Effector memory CD4-positive, alpha-beta T cell (primary cell): ENCODE measurements at places on chromosomes 12 and 14.

DNA sequence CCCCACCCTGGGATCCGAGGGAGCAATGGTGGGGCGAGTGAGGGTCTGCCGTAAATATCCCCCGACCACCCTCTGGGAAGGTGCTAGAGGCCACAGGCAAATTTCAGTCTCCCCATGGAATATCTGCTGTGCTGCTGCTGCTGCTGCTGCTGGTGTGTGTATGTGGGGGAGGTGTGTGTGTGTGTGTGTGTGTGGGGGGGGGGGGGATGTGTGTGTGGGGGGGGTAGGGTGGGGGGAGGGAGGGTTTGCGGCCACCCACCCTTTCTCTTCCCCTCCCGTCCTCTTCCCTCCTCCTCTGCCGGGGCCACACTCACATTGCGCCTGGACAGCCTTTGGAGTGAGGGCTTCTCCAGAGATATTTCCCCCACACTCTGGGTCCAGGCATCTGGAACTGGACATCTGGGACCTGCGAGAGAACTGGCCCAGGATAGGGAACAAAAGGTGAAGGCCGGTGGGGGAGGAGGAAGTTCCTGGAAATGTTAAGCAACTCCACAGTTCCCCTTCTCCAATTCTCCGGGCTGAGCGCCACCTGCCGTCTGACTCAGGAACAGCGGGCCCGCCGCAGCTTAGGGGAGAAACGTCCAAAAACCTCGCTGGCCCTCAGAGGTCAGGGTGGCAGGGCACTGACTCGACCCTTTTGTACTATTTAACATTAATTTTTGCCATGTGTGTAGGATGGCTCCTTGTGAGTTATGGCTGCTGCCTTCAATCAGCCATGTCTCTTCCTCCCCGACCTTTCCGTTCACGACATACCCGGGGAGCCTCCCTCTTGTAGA is at the start of gene C1RL:
TSS of gene C1RL (minus strand) at position 419 of the 776 bp plus-strand sequence. CDS start at position 385, 34 bp downstream.
- peak; percentile 70 for DNase-seq

GRCh38 chr14:42517806-42518500 is 911.3 kb downstream of the LRFN5 start:
- no peak for DNase-seq

DNA sequence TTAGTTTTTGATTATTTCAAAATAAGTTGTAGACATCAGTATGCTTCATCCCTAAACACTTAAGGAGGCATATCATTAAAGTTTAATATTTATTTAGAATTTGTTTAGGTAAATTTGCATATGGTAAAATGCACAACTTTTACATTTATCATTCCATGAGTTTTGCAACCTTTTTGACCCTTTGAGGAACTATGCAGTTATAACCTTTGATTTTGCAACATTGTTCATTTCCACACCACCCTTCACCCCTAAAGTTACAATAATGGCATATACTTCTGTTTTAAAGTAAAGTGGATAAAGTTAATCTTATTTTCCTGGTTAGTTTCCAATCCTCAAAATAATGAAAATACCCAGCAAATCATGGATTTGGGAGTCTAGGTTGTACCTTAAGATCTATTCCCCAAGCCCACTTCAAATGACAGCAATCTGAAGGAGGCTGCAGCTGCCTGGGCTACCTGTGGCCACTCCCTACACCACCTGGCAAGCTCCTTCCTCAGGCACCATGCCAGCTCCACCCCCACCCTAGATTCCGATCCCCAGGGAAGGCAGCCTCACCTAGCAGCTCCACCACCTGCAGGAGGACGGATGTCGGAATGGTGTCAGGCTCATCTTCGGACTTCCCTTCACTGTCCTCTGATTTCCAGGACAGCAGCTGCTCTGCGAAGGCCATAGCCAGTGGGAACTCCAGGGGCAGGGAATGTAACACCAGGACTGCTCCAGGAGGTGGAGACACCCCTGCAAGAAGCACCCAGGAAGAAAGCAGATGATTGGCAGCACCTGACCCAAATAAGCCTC is 65.1 kb downstream of the TRAFD1 start:
- DNase-seq, result no peak

- DNase-seq, result no peak
These were observed 19.6 kb downstream of the DLK1 start for GRCh38 chr14:100746326-100746725.

GRCh38 chr14:45251912-45252311 is 1.1 kb downstream of the MIS18BP1 start:
- DNase-seq, result no peak

GRCh38 chr12:66187821-66188220 is 1.2 kb upstream of the IRAK3 start:
- DNase-seq, result no peak

DNA sequence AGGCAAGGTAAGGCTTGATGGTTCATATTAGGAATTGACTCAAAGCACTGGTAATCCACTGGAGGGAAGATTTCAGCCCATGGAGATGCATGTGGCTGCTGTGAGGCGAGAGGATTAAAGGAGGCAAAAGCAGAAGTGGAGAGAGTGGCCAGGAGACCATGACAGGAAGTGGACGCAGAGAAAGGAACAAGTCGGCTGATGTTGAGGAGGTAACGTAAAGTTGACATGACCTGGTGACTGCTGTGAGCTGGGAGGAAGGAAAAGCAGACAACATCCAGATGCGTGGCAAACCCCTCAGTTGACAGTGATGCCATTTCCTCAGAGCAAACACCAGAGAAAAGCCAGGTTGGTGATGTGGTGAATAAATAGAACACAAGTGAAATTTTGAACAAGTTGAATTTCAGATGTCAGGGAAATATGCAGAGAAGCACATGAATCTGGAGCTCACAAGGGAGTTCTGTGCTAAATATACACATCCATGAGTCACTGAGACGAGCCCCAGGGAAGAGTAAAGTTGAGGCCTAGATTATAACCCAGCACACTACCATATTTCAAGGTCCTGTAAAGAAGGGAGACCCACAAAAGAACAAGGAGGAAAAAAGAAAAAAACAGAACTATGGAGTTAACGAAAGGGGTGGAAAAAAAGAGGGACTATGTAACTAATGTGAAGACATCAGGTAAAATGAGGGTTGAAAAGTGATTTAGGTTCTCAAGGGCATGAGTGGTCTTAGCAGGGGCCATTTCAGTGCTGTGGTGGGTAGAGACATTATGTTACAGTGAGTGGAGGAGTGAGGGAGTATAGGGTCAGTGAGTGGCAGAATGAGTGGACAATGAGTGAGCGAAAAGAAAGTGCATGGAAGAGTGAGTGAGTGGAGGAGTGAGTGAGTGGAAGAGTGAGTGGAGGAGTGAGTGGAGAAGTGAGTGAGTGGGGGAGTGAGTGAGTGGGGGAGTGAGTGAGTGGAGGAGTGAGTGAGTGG is 61.6 kb upstream of the GZMB start:
- DNase-seq, result no peak

- DNase-seq, result no peak
These were observed 105.7 kb downstream of the NT5DC3 start for GRCh38 chr12:103735291-103735690.

DNA sequence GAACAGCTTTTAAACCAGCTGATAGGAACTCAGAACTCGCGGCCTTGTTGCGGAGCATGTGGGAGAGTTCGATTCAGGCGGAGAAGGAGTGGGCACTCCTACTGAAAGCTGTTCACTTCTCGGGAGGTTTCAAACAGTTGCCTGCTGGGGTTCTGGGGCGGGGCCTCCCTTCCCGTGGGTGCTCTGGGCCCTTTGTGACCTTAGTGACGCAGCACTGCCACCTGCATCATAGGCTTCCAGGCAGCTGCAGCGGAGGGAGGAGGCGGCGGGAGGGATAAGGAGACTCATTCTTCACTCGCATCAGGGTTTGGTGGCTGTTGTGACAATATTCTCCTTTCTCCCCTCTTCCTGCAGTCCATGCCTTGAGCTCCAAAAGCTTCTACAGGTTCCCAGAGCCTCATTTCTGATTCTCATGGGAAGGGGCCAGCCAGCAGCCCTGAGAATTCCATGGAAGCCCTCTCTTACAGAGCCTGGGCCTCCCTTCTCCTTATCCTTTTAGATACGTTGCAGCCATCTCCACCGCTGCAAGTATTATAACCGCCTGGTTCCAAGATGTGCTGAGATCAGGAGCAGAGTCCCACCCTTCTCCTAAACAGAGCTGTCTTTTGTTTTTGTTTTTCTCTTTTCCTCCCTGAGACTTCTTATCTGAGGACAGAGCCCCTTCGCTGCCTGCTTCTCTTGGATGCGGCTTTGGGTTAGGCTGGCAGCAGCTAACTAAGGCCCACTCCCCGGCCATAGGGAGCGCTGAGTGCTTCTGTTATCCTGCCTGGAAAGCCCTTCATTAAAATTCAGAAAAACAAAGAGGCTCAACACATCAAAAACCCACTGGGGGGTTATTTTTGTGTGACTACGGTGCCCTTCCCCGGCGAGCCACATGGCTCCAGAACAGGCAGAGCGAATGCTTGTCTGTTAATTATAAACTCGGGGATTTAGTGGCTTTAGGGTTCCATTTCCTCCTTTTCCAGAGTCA is 67.6 kb upstream of the GPATCH2L start:
- no peak for DNase-seq

DNA sequence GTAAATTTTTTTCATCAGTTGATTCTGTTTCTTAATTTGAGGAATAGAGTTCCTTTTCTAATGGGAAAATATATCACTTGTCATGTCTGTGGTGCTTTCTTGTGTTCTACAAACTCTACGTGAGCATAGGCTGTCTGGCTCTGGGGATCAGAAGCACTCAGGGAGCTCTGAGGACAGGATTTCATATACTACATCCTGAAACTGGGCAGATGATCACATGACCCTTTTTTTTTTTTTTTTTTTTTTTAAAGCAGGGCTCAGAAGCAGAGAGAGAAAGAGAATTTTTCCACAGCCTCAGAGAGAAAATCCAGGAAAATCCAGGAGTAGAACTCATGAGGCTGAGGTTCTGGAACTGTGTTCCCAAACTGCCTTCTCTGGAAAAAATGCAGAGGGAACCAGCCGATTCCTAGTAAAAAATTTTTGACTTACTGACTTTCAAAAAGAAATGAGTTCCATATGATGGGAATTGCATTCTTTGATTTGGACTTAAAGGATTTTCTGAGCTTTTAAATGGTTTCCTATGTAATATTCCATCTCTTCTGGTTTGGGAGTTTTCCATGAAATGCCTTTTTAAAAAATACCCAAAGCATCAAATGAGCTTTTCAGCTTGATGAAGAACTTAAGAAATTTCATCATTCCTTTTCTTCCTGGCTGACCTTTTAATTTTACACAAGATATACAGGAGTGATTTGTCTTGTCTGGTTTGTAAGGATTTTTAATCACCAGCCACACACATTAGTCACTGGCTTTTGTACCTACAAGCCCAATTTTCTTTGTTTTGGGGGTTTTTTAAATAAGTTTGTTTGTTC is 183.1 kb upstream of the HIF1A start:
- DNase-seq, result no peak

DNA sequence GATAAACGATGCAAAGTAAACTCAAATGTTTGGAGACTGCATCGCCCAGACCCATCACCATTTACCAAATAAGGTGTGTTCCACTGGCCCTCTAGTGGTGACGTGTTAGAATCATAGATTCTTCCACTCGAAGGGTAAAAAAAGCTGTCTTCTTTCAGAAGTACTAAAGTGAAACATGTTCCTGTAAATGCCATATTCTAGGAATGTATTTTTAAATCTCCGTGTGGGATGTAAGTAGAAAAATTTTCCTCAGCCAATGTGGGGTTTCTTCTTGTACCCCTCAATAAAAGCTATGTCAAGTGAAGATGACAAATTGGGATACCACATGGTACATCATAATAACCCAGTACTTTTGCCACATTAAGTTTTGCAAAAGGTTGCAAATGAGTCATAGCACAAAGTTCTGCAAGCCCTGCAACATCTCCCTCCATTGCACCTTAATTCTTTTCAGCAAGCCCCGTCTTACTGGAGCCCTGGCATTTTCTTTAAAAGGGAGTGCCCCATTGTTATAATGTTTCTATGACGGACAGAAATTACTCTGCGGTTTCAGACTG is 100.8 kb downstream of the CCER1 start:
- DNase-seq, result no peak

- no peak for DNase-seq
These were observed 38.0 kb downstream of the LTBP2 start for GRCh38 chr14:74574090-74574433.

DNA sequence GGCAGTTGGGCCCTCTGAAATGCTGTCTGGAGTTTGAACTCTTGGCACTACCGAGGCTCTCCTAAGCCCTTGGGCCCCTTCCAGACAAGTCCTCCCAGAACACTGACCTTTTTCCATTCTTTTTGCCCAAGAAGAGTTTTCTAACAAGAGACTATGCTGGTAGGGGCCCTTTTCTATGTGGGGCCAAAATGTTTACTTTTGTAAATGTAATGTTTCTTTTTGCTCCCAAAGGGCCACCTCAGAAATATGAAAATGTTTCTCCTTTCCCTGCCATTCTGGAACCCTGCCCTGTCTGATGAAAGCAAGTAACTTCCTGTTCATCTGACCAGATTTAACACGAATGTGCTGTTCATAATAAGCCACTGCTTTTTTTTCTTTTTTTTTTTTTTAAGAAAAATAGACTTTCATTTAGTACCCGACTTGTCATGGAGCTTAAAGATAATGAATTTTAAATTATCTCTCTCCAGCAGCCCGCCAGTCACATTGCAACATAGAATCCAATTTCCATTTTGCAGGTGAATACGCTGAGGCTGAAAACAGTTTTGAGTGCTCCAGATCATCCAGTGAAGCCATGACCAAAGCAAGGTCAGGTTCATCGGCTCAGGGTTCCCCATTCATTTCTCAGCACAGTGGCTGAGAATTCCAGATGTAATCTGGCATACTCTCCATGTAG is 169.9 kb downstream of the DPF3 start:
- DNase-seq, result no peak

- DNase-seq, result no peak
These were observed 18.3 kb upstream of the VSX2 start for GRCh38 chr14:74220991-74221390.

DNA sequence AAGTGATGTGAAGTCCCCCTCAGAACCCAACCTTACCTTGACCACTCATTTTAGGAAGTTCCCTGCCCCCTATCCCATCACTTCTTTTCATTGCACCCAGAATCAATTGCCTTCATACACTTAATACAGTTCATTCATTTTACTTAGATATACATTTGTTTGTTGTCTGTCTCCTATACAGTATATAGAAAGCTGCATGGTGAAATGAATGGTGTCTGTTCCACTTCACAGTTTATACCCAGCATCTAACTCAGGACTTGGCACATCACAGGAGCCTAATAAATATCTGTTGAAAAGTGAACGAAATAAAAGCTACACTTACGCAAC is 38.3 kb upstream of the TXNRD1 start:
- DNase-seq, result no peak

GRCh38 chr12:94636462-94637085 is 13.8 kb downstream of the TMCC3 start:
- no peak for DNase-seq

- DNase-seq, result no peak
These were observed 250.5 kb downstream of the TMEM121 start for GRCh38 chr14:105776924-105777323.

GRCh38 chr12:115683240-115683780 is 594.2 kb downstream of the MED13L start:
- no peak for DNase-seq
